Endodermal cell (in vitro differentiated cells): ENCODE measurements at places on chromosomes 1 and 21. TPM values are rescaled to one million over a fixed set of nuclear protein-coding genes. Genes with fewer than 3 reads are reported as not detected.

Gene RHBG
- total RNA-seq = 1.8 to 3.9 TPM (median 3.8 TPM) in 3 replicates

Gene SPRR2F
- not detected in 3 replicates for total RNA-seq

- H3K36me3 ChIP-seq = no peaks in the 10 kb centered on the region
- no peak for DNase-seq
- H3K27me3 ChIP-seq = no peaks in the 10 kb centered on the region
- no peak overlapping the region for H3K4me3 ChIP-seq
- H3K27ac ChIP-seq = no peak overlapping the region
- H3K4me1 ChIP-seq = no peaks in the 10 kb centered on the region
Observed at GRCh38 chr1:41768583-41768982, 150.1 kb downstream of the HIVEP3 start.

- peaks cover 7% of the 10 kb centered on the region for H3K4me1 ChIP-seq
- no peak overlapping the region for H3K27ac ChIP-seq
- DNase-seq = no peak
Observed at GRCh38 chr1:153587314-153587713, 21.7 kb upstream of the S100A2 start.

DNA sequence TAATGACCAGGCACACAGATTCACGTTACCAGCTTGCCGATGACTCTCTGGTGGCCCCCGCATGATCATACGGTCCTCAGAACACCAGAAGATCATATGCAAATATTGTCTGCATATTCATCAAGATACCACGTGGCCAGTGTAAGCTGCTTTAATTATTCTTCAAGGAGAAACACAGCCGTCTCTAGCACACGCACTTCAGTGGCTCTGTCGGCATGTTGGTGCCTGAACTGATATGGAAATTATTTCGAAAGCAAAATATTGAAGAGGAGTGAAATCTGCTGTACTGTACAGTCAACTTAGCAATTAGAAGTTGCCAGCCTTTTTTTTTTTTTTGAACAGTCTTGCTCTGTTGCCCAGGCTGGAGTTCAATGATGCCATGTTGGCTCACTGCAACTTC is 5.9 kb upstream of the KIF26B start:
- H3K36me3 ChIP-seq = no peaks in the 10 kb centered on the region
- no peaks in the 10 kb centered on the region for H3K4me1 ChIP-seq
- H3K4me3 ChIP-seq = no peak overlapping the region
- H3K27me3 ChIP-seq = peaks cover 8% of the 10 kb centered on the region
- no peak for DNase-seq

GRCh38 chr1:17251246-17251645 is 2.3 kb downstream of the PADI3 start:
- DNase-seq = no peak
- H3K27ac ChIP-seq = no peak overlapping the region
- H3K4me3 ChIP-seq = no peak overlapping the region
- H3K36me3 ChIP-seq = no peaks in the 10 kb centered on the region
- no peaks in the 10 kb centered on the region for H3K4me1 ChIP-seq
